Fibroblast of villous mesenchyme (primary cell): ENCODE measurements at places on chromosomes 7 and 10. TPM values are rescaled to one million over a fixed set of nuclear protein-coding genes. Genes with fewer than 3 reads are reported as not detected.

DNA sequence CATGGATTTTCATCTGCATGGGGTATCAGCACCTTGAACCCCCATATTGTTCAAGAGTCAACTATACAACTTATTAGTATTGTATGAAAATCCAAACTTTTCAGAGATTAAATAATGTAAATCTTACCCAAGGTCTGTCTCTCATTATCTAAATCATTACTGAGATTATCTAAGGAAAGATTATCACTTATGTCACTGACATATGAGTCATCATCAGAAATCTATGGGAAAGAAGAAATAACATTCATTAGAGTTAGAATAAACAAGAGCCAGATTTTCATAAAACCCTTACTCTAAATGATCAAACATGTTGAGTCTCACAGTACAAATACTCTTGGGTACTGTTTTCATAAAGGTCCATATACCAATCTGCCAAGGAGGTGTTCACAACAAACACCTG lies 83.3 kb upstream of the GSDME start:
- peak; percentile 43 for DNase-seq

The APBB1IP gene
- total RNA-seq = 3.2 and 4.3 TPM in 2 replicates

The CDK6 gene
- total RNA-seq = 30.7 and 42.2 TPM in 2 replicates

The LHPP gene
- total RNA-seq = 9.7 and 12.5 TPM in 2 replicates

The LRRC18 gene
- not detected in 2 replicates for total RNA-seq
